ENCODE measurements at places on chromosomes 7 and 10.

- DNase-seq, result no peak
Observed at GRCh38 chr10:5488272-5489161, 10.9 kb downstream of the CALML5 start.

GRCh38 chr10:125095228-125095627, 65.1 kb downstream of the CTBP2 start:
- no peak for DNase-seq

- DNase-seq, result no peak
Observed at GRCh38 chr7:77657427-77658224, 38.6 kb upstream of the RSBN1L start.

- no peak for DNase-seq
Observed at GRCh38 chr7:115153769-115154477, 232.0 kb downstream of the MDFIC start.

DNA sequence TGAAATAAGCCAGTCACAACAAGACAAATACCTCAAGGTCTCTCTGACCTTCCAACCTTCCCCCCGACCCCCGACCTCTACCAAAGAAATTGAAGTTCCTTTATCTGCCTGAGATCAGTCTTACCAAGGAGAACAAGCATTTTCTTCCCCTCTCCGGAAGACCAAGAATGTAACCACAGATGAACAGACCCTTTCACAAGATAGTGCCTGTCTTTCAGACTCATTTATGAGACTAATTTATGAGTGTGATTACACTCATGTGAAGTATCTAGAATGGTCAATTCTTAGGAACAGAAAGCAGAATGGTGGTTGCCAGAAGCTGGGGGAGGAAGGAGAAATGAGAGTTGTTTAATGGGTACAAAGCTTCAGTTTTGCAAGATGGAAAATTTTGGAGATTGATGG, 108.9 kb upstream of the MKLN1 start:
- DNase-seq, result no peak

DNA sequence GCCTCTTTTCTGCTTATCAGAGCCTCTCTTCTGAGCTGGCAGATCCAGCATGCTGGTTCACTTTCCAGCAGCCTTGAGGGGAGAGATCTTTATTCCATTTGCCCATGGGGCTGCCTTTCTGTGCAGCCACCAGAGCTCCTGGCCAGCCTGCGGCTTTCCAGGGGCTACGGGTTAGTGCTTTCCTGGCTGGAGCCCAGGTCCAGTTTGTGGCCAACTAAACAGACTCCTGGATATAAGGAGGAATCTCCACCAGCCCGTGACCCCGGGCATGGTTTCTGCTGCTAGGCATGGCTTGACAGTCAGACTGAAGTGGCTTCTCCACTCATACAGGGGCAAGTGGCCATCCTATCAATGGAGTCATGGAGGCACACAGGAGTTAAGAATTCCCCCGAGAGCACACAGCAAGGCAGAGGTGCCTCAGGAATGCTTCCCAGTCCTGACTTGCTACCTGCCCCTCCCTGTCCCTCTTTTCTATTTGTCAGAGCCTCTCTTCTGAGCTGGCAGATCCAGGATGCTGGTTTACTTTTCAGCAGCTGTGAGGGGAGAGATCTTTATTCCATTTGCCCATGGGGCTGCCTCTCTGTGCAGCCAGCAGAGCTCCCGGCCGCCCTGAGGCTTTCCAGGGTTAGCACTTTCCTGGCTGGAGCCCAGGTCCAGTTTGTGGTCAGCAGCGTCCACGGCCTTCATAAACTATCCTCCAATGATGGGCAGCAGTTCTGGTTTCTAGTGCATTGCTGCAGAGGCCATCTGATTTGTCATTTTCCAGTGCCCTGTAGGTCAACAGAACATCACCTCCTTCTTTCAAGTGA, 35.9 kb downstream of the TSPAN15 start:
- no peak for DNase-seq

DNA sequence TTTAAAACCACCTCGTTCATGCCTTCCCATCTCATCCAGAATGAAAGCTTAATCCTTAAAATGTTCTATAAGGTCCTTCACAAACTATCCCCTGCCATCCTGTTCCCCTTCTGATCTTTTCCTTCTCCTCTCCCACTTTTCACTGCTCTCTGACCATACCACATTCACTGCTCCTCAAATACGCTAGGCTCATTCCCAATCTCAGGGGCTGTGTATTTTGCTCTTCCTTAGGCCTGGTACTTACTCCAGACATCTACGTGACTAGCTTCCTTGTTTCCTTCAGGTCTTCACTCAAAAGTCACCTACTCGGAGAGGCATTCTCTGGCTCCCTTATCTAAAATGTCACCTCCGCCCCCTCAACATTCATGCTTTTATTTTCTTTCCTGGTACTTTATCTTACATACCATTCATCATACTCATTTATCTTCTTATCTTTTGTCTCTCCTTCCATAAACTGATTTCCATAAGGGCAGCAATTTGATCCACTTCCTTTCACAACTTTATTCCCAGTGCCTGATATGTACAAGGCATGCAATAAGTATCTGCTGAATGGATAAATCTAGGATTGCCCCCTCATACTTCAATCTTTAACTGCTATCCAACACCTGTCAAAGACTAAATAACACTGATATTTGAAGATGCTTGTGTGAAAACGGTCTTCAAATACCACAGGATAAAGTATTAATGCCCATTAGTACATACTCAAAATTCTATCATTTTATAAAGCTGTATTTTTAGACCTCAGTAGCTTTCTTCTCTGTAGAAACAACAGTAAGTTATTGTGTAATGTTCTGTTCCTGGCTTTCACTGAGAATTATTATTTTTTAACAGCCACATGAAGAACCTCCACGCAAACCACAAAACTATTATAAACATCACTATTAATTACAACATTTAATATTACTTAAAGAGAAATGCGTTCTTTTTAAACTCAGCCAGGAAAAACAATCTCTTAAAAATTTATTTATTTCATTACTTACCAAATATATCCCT, 27.0 kb downstream of the JMJD1C start:
- no peak for DNase-seq

DNA sequence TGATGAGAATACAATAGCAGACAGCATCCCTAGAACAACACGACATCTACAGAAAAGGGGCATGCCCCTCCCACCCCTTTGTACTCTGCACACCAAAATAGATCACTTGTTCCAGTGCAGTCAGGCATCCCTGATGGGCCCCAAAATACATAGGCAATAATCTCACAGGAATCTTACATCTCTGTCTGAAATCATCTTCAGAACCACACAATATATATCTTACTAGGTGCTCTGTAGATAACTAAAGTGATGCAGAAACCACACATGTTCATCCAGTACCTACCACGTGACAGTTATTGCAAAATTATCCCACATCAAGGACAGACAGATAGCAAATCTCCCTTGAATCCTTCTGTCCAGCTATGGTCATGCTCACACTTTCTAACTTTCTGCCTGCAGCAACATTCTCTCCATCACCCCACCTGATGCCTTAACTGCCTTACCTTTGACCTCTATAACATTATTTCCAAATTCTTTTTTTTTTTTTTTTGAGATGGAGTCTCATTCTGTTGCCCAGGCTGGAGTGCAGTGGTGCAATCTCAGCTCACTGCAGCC, 30.7 kb downstream of the ST8SIA6 start:
- no peak for DNase-seq
